ENCODE measurements at places on chromosomes 1 and 21.

GRCh38 chr1:8562222-8562621 is 244.3 kb downstream of the SLC45A1 start:
- DNase-seq, result no peak

DNA sequence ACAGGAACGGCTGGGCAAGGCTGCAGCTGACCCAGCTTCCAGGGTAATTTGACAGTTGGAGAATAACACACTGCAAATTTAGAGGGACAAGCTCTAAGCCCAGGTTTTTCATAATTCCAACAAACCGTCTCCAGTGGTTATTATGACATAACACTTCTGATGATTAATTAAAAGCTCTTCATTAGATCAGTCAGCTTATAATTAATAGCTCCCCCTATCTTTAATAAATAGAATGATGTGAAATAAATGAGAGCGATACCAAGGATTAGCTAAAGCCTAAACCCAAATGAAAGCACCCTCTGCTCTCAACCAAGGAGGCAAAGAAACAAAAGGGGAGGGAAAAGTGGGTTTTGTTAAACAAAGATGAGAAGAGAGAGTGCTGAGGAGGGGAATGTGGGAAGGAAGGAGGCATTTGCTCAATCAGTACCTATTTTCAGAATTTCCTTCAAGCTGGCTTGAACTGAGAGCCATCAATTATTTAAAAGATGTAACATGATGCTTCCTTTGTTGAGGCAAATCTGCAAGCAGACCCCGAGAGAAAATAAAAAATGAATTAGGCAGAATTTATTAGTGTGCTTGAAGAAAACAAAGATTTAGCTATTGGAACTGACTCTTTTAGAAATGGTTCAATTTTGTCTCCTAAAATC is 221.8 kb upstream of the ESRRG start:
- no peak for DNase-seq

DNA sequence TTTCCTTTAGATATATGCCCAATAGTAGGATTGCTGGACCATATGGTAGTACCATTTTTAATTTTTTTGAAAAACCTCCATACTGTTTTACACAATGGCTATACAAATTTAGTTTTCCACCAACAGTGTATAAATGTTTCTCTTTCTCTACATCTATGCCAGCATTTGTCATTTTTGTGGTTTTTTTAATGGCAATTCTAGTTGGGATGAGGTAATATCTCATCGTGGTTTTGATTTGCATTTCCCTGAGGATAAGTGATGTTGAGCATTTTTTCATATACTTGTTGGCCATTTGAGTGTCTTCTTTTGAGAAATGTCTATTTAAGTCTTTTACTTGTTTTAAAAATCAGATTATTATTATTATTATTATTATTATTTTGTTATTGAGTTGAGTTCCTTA is 35.5 kb downstream of the PLA2G4A start:
- no peak for DNase-seq

- DNase-seq, result no peak
These were observed 40.6 kb downstream of the SCP2 start for GRCh38 chr1:52967666-52968065.

- no peak for DNase-seq
These were observed 7.5 kb downstream of the ID3 start for GRCh38 chr1:23551849-23552248.

DNA sequence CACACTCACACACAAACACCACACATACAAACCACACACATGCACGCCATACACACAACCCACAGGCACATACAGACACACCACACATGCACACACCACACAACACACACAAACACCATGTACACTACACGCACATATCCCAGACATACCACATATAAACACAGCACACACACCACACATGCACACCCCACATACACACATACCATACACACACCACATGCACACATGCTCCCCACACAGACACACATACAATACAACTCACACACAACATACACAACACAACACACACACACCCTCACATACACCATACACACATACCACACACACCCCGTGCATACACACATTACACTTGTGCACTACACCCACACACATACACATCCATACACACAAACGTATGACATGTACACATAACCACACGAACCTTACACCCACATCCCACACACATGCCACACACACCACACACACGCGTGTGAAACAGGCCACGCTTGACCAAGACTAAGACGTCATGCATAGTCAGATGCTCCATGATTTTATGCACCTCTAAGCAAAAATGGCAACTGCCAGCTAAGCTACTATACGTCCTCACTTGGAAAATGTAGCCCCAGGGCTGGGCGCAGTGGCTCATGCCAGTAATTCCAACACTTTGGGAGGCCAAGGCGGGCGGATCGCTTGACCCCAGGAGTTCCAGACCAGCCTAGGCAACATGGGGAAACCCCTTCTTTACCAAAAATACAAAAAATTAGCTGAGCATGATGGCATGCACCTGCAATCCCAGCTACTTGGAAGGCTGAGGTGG is 77.4 kb upstream of the TMPRSS2 start:
- DNase-seq, result no peak

GRCh38 chr1:108708691-108709660 is 3.7 kb upstream of the FNDC7 start:
- DNase-seq, result no peak

GRCh38 chr1:6466023-6466422 is at the start of gene TNFRSF25:
TNFRSF25 (minus strand) TSS chr1:6466173; CDS start chr1:6466107, 66 bp downstream.
- DNase-seq, result no peak

GRCh38 chr1:93093332-93094006 is 14.4 kb downstream of the MTF2 start:
- no peak for DNase-seq

- DNase-seq, result no peak
These were observed 55.5 kb upstream of the DYNLT5 start for GRCh38 chr1:66696771-66697170.

DNA sequence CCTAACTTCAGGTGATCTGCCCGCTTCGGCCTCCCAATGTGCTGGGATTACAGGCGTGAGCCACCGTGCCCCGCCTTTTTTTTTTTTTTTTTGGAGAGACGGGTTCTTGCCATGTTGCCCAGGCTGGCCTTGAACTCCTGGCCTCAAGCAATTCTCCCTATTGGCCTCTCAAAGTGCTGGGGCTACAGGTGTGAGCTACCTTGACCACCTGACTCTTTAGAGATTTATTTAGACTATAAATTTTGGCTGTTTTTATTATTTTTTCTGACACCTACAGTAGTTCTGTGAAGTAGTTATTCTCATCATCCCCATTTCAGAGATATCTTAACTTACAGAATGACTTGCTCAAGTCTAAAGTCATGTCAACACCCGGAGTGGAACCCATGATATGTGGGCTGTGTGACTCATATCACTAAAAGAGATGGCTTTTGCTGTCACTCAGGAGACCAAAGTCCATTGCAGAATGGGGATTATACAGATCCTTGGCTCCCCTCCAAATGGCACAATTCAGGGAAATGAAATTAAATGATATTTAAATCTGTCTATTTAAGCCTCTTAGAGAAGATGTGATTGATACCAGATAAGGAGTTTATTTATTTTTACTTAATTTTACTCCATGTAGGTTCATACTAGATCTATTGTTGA is 93.2 kb downstream of the CTH start:
- no peak for DNase-seq

DNA sequence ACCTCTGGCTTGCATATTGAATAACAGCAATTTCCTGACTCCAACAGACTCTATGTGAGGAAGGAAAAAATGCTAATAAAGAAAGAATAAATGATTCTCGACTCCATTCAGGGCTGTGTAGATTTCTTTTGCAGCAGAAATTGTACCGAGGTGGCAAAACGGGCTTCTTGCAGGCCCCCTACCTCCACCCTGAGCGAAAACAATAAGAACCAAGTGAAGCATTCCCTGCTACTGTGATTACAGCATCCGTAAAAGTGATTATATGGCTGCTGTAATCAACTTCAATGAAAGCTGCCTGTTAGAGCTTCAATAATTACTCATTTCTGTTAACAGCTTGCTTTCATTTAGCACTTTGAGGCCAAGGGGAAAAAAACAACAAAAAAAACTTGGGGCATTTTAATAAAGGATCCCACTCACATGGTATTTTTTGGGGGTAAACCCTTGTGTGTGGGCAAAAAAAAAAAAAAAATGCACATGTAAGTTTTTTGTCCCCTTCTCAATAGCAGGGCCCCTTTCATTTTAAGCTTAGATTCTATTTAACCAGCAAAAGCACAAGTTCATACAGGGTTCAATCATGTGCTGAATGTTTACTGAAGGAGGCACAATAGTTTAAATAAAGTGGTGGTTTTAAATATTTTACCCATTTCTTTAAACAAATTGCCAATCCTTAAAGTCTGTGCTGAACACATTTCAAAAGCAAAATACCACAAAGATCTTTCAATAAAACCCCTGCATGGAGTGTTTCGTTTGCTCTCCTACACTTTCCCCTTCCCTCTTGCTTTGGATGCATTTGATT is 271.6 kb downstream of the LMO4 start:
- no peak for DNase-seq

DNA sequence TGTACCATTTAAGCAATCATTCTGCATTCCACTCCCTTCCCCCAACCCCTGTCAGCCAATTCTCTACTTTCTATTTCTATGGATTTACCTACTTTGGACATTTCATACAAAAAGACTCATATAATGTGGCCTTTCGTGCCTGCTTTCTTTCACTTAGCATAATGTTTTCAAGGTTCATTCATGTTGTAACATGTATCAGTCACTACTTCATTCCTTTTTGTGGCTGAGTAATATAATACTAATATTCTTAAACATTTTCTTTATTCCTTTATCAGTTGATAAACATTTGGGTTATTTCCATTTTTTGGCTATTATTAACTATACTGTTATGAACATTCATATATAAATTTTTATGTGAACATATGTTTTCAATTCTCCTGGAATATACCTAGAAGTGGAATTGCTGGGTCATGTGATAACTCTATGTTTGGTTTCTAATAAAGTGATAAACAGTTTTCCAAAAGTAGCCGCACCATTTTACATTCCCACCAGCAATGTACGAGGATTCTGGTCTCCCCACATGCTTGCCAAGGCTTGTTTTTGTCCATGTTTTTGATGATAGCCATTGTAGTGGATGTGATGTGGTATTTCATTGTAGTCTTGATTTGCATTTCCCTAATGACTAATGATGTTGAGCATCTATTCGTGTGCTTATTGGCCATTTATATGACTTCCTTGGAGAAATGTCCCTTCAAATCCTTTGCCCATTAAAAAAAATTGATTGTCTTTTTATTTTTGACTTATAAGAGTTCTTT is 61.9 kb upstream of the GNG12 start:
- DNase-seq, result no peak

GRCh38 chr1:71047635-71048607 is at the start of gene PTGER3:
PTGER3 (minus strand) TSS chr1:71047816; CDS start chr1:71047577, 239 bp downstream.
- no peak for DNase-seq

DNA sequence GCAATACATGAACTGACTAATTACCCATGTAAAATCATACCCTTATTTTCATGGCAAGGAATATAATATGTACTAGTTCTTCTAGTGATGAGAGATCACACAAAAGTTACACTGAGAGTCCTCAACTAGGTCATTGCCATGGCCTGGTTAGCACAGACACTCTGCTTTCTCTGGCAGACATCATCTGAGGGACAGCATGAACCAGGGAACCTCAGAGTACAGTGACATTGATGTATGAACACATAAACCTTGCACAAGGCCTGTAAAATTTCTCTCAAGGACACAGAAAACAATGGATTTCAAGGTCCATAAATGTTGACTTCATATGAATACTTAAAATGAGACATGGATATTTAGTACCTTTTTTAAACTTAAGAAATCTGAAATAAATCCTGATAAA is 108.8 kb upstream of the MAGI3 start:
- no peak for DNase-seq

DNA sequence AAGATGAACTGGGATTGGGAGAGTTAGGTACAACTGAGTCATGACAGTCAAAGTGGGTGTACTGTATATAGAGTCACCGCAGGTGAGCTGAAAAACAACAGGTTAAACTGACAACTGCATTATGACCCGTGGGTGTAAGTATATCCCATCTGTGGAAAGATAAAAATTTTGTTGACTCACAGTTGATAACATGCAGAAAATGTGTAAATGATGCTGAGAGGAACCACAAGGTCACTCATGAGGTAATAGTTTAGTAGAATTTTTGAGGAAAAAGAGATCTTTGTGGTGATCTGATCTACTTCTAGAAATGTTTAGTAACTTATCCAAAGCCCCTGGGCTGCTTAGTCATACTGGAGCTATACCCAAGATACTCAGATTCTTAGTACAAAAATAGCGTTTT is 838 bp downstream of the OR2C3 start:
- no peak for DNase-seq

GRCh38 chr1:223700388-223700918 is 11.9 kb upstream of the CAPN2 start:
- DNase-seq, result no peak

DNA sequence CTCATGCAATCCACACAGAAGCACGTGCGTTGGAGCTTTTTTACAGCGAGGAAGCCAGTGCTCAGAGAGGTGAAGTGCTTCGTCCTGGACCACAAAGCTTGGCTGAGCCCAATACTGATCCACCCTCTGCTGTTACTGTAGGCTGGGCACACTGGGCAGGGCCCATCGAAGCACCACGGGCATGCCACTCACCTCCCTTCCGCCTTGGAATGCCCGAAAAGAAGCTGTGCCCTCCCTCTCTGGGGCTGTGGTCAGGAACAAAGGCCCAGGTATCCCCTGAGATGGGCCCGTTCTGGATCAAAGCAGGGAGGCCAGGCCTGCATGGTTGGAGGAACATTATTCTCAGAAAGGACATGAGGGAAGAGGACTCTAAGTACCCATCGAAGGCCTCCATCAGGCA is 206.7 kb upstream of the C1orf174 start:
- no peak for DNase-seq

GRCh38 chr1:241677201-241677600 is 25.1 kb downstream of the WDR64 start:
- no peak for DNase-seq

GRCh38 chr21:22632176-22632575 is 1634.0 kb downstream of the NCAM2 start:
- DNase-seq, result no peak

DNA sequence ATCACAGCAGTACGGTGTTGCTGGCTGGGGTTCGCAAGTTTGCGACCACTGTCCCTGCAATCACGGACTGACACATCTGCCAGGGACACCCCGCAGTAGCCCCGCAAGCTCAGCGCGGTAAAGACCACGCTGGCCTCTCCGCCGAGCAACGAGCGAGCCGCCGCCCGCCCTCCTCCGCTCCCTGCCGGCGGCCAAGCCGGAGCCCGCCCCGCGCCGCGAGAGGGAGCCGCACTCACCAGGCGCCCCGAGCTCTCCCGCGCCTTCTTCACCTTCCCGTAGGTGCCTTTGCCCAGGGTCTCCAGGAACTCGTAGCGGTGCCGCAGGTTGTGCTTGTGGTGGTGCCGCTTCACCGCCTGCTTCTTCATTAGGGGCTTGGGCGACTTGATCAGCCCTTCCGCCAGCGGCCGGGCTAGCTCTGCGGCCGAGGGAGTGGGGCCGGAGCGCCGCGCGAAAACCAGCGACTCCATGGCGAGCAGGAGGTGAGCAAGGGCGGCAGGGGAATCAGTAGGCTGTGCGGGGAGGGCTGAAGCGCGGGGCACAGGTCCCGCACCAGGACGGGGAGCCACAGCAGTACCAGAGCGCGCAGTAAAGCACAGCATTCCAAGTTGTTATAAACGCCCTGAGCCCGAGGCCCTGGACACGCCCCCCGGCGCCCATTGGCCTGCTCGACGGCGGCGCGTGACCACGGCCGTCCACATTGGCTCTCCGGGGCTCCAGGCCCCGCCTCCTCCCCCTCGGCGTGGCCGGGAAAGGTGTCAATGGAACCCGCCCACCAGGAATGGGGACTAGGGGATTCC is at the start of gene NUAK2:
TSS of gene NUAK2 (minus strand) at position 584 of the 797 bp plus-strand sequence. CDS start at position 467, 117 bp downstream.
- peak; percentile 49 for DNase-seq

GRCh38 chr1:81606656-81607055 is 194.1 kb upstream of the ADGRL2 start:
- DNase-seq, result no peak
